ENCODE measurements at places on chromosomes 11 and 22.

- no peak for DNase-seq
Measured at GRCh38 chr22:19943082-19944026, 1.7 kb upstream of the TXNRD2 start.

GRCh38 chr11:77440678-77441077 is 33.2 kb downstream of the PAK1 start:
- no peak for DNase-seq

GRCh38 chr11:9626496-9627394 is 37.1 kb upstream of the SWAP70 start:
- peak; percentile 61 for DNase-seq

DNA sequence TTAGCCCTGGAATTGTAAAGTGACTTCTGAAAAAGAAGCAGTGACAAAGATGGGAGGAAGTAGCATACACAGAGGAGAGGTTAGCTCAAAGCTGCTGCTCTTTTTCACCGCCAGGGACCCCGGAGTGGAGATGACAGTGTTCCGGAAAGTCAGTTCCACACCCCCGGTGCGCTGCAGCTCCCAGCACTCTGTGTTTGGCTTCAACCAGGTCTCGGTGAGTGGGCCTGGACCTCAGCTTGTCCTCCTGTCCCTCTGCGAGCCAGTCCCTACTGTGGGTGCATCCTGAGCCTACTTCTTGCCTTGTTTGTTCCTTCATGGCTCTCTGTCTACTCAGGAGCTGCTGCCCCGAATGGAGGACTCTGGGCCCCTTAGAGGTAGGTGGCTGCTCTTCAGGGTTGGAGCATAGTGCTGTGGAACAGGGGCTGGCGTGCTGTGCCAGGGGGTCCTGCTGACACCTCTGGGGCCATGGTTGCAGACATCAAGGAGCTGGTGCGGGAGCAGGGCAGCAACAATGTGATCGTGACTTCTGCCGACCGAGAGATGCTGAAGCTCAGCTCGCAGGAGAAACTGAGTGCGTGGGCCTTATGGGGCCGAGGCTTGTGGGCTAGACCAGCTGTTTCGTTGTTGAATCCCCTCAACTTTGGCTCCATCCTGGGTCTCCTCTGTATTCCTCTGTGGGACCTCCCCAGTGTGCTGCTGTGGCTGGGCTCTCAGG is 1.7 kb downstream of the PCNX3 start:
- DNase-seq = no peak

- no peak for DNase-seq
Measured at GRCh38 chr11:33734441-33735270, 1.6 kb downstream of the CD59 start.

- DNase-seq = no peak
Measured at GRCh38 chr22:23400286-23400981, 179.7 kb downstream of the IGLL1 start.

DNA sequence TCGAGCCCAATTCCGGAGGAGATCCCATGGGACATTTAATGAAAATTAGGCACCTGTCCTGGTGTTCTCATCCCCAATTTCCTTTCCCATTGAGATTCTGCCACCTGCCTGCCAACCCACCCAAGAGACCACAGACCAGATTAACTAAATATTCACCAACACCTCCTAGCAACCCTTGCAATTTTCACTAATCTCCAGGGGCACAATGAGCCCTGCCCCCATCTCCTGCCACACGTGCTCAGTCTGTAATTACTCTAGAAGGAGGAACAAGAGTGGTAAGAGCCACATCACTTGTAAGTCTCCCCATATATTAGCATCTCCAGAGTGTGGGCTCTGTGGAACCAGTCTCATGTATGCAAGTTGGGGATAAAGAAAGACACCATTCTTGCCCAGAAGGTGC is 38.0 kb downstream of the IL18BP start:
- no peak for DNase-seq

GRCh38 chr11:103281301-103281700 is 172.1 kb downstream of the DYNC2H1 start:
- no peak for DNase-seq

GRCh38 chr11:128424851-128425285 is 162.5 kb downstream of the ETS1 start:
- DNase-seq = no peak

DNA sequence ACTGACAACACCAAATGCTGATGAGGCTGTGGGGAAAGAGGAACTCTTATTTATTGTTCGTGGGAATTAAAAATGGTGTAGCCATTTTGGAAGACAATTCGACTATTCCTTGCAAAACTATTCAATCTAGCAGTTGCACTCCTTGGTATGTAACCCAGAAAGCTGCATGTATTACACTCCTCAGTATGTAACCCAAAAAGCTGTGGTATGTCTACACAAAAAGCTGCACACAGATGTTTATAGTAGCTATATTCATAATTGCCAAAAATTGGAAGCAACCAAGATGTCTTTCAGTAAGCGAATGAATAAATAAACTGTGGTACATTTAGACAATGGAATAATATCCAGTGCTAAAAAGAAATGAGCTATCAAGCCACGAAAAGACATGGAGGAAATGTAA is 4.9 kb downstream of the NNMT start:
- no peak for DNase-seq

GRCh38 chr11:63915961-63916836 is 765 bp downstream of the RCOR2 start:
- peak; percentile 99 for DNase-seq

DNA sequence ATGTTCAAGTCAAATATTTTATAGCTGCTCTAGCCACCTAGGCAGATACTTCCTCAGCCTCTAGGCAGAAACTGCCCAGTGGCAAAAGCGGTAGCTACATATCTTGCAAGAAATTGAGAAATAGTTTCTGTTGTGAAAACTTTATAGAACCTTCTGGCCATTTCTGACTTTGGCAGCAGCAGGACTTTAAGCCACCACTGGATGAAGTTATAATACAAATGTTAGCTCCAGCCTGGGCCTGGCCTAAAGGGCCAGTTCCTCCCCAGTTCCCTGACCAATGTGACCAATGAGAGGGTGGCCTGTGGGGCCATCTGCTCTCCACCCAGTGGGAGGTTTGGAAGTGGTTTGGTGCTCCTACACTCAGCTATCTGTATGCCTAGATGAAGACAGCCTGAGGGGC is 254.0 kb upstream of the NARS2 start:
- no peak for DNase-seq

Measured in H1 (cell line).